Activated CD4-positive, alpha-beta memory T cell treated with anti-CD3 and anti-CD28 coated beads for 36 hours (primary cell): ENCODE measurements at places on chromosomes 6 and 20. TPM values are rescaled to one million over a fixed set of nuclear protein-coding genes. Genes with fewer than 3 reads are reported as not detected.

GRCh38 chr20:34282041-34282440 lies 21.1 kb downstream of the AHCY start:
- no peak for DNase-seq

- no peak for DNase-seq
These were observed 15.6 kb downstream of the SLC13A3 start for GRCh38 chr20:46635514-46636136.

- DNase-seq, result no peak
These were observed 233.4 kb downstream of the CD109 start for GRCh38 chr6:73929405-73929804.

DNA sequence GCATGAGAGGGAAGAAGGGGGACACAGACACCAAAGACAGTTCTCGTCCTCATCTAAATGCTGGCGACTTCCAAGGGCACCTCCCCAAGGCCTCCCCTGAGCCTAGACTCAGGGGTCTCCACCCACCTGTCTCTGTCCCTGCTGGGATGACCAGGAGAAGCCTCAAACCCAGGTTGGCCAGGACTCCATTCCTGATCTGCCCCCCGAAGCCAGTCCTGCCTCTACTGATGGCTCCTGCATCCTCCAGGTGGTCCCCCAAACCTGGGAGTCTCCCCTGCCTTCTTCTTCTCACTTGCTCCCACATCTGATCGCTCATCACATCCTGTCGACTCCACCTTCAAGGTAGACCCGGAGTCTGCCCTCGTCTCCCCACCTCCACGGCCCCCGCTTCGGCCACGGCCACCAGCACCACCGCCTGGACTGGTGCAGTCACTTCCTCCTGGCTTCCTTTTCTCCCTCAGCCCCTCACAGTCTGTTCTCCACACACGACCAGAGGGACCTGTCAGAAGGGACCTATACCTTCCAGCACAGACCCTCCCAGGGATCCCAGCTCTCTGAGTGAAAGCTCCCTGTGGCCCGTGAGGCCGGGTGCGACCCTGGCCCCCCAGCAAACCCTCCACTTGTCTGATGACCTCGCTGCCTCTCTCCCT lies 92.1 kb downstream of the CEBPB start:
- no peak for DNase-seq

DNA sequence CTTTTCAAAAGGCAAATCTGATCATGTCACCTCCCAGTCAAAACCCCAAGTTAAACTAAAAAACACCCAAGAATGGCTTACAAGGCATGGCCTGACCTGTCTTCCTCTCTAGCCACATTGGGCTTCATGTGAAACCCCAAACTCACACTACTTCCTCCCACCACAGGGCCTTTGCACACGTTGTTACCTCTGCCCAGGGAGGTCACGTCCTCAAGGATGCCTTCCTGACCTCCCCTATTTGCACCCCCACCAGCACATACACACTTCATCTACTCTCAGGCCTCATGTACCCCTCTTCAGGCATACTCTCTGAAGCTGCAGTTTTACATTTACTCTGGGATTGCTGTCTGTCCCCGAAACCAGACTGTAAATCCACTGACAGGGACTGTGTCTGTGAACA lies 6.1 kb downstream of the EZR start:
- peak; percentile 39 for DNase-seq

DNA sequence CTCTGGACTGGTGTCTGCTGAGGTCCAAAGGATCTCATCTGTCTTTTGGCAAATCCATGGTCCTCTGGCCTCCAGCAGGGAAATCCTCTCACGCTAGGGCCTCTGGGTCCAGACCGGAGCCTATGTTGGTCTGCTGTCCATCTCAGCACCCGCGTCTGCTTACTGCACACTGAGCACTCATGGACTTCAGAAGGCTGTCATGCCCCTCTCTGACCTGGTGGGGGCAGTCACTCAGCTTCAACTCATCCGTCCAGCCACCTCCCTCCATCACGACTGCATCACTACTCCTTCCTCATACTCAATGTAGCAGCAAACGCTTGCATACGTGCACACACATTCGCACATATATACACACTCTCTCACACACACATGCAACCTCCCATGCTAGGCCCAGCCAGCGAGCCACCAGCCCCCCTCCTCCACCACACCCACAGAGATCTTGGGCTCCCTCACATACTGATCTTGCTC lies 33.3 kb downstream of the GABRR2 start:
- DNase-seq, result peak; percentile 77

DNA sequence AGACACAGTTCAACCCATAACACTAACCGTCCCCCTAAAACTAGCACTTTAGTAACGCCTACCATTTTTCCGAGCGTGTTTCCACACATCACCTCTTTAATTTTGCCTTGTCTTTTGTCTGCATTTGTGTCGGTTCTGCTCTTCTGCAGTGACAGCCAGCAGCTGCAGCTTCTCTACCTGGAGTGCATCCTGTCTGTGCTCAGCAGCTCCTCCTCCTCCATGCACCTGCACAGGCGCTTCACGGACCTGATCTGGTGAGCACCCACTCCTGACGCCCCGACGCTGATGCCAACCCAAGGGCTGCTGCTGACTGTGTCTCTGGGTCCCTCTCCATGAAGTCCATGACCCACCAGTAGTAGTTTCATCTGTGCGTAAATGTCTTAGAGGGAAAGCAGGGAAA lies 35.4 kb upstream of the PBOV1 start:
- DNase-seq, result no peak

DNA sequence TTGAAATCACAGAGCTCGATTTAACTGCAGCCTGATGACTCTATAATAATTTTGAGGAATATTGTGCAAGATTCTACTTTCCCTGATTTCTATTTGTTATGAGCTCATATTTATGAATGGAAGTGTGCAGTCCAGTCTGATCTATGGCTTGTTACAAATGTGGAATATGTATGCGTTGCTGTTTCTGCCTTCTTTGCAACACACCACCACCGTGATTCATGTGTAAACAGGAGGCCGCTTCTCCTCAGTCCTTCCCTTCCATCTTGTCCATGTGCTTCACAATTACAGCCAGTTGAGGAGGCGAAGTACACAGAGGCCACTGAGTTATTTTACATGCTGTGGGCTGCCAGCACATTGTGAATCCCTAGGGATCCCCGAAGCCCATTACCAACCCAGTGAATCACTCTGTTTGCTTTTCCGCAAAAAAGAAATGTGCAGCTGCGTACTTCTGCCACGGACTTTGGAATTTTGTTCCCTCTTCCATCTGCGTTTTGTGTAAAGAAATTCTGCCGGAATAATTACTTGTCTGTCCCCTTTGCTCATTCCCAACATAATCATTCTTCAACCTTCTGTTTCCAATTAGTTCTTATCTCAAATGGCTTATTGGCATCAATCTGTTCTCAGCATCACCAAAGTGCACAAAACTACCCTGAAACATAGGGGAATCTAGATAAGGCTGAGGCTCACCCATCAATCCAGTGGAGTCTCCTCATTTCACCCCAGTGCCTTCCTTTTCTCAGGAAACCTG lies 551.6 kb upstream of the CITED2 start:
- no peak for DNase-seq

DNA sequence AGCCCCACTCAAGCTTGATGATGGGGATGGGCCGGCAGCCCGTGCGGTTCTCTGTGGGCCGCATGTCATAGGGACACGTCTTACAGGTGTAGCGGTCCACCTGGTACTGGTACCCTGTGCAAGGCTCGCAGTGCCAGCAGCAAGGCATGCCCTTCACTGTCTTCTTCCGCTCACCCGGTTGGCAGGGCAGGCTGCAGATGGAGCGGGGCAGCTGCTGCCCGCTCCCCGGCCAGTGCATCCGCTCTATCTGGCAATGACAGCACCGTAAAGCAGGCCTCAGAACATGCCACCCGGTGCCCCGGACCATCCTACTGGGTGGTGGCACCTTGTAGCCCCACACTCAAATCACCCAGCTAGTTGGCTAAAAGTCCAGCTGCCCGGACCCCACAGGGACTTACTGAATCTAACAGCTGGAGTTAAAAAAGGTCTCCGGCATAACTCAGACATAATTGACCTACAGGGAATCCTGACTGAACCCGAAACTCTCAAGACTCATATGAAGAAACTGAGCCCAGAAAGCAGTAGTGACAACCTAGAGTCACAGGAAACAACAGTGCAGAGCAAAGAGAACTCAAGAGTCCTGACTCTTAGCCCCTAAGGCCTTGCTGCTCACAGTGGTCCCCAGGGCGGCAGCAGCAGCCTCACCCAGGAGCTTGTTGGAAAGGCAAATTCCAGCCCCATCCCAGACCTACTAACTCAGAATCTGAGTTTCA lies 109.4 kb downstream of the GRM4 start:
- no peak for DNase-seq

DNA sequence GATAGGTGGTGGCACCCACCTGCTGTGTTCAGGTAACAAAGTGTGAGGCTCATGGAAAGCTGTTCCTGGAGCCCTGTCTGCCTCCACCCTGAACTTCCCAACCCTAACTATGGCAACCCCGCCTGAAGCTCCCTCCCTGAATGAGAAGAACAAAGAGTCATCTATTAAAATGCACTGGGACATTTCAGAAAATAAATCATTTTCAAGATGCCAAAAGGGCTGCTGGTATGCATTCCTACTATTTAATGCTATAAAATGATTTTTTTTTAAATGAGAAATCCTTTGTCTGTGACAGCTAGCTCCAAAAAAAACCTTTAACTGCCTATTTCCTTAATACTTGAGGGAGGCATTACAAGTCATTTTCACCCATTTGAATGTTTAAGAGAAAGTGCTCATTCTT lies 84.3 kb upstream of the MRPS10 start:
- DNase-seq, result no peak

- DNase-seq, result no peak
These were observed 172.9 kb upstream of the FBXL4 start for GRCh38 chr6:99120641-99121040.

- no peak for DNase-seq
These were observed 403.4 kb downstream of the GJA1 start for GRCh38 chr6:121838842-121839241.

DNA sequence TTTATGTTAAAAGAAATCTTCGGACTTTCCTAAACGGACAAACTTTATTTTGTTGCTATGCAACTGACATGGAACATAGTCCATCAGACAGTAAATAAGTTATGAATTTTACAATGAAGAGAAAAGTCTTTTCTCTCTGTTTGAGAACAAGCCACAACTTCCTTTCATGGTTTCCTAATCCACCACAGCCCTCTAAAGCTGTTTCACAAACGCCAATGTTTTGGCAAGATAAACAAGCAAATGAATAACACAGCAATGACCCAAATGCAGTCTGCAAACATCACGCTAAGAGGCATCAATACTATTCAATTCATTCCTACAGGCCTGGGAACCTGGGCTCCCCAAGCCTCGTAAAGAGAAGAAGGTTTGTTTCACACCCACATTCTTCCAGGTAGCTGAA lies 60.4 kb downstream of the HAO1 start:
- no peak for DNase-seq

Gene LKAAEAR1
- total RNA-seq, result not detected

Gene C20orf202
- total RNA-seq, result not detected

Gene TMEM181
- total RNA-seq, result 11.3 TPM

Gene BCKDHB
- 16.4 TPM for total RNA-seq

Gene GPLD1
- 0.19 TPM for total RNA-seq

Gene HLA-DQB1
- total RNA-seq, result 9.7 TPM
